T-helper 1 cell (primary cell): ENCODE measurements at places on chromosomes 7 and 10.
A peak's percentile ranks its signal among the peaks of the same experiment; 100 is the strongest.

DNA sequence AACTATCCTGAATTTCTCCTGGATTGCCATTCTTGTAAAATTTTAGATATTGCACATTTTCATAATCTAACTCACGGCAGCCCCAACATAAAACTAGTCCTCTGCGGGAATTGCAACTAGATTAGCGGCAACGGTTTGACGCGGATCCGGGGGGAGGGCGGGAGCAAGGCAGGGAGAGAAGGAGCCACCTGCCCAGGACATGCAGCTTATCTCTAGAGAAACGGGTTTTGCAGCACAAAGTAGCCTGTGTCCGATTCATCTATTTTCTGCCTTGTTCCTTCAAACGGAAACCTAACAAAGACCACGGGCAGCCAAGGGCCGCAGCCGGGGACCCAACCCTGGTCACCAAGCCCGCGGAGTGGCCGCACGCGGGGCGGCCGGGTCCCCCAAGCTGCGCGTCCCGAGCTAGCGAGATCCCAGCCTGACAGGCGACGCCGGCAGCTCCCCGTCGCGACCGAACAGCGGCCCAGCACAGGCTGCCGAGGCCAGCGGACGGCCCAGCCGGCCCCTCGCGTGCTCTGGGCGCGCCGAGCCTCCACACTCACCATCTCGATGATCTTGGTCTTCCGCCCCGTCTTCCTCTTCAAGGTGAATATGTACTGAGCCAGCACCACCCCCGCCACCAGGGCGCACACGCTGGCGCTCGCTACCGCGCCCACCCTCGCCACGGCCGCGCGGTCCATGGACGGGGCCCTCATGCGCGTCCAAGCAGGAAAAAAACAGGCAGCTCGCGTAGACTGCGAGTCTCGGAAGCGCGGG lies at the start of gene NT5C3A:
NT5C3A (minus strand) TSS at position 754 of the 759 bp plus-strand sequence; CDS start at position 683, 71 bp downstream.
- peak; percentile 18 for DNase-seq

- DNase-seq, result no peak
Measured at GRCh38 chr10:114956466-114956865, 18.5 kb downstream of the TRUB1 start.

GRCh38 chr10:116742367-116743265 lies at the start of gene HSPA12A:
Gene HSPA12A (minus strand): TSS chr10:116742566. CDS start chr10:116742469, 97 bp downstream.
- DNase-seq, result peak; percentile 9

DNA sequence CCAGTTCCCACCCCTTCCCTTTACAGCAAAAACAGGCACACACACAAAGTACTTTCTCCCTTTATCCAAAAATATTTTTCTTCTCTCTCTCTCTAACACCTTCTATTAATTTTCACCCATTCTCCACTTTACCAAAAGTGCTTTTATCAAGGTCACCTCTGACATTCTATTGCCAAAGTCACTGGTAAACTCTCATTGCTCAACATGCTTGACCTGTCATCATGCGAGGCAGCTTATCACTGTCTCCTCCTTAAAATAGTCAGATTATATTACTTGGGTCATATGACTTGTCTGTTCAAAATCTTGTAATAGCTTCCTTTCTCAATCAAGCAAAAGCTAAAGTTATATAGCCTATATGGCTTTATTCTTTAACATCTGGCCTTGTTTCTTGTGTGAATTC lies 28.6 kb downstream of the MACC1 start:
- no peak for DNase-seq

DNA sequence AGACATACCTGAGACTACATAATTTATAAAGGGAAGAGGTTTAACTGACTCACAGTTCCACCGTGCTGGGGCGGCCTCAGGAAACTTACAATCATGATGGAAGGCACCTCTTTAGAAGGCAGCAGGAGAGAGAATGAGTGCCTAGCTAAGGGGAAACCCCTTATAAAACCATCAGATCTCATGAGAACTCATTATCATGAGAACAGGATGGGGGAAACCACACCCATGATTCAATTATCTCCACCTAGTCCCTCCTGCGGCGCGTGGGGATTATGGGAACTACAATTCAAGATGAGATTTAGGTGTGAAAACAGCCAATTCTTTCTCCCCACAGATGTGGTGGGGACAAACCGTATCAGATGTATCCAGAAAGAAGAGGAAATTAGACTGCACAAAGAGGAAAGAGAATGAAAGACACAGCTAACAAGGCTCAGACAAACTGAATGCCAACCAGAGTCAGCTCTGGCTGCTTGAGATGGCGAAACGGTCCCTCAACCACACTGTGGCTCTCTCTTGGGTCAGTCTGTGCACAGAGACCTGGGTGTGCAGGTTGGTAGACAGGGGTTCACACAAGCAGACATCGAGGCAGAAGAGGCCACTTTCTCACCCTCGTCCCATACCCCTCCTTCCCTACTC lies 375.6 kb downstream of the SFMBT2 start:
- no peak for DNase-seq

GRCh38 chr10:101161494-101162299 lies 30.6 kb downstream of the TLX1 start:
- peak; percentile 66 for DNase-seq
